Astrocyte (in vitro differentiated cells and primary cell): ENCODE measurements at places on chromosomes 1 and 21. TPM values are rescaled to one million over a fixed set of nuclear protein-coding genes. Genes with fewer than 3 reads are reported as not detected.

- H3K4me1 ChIP-seq, result no peaks in the 10 kb centered on the region
- H3K27ac ChIP-seq, result no peak overlapping the region
- no peak overlapping the region for H3K4me3 ChIP-seq
Observed at GRCh38 chr1:45785583-45785982, 17.8 kb upstream of the MAST2 start.

The COL8A2 gene
- 3.4 and 10.8 TPM in 2 replicates for total RNA-seq

The RAP1GAP gene
- total RNA-seq, result 3.2 and 5.4 TPM in 2 replicates

The GJC2 gene
- total RNA-seq, result 1.1 and 1.4 TPM in 2 replicates

DNA sequence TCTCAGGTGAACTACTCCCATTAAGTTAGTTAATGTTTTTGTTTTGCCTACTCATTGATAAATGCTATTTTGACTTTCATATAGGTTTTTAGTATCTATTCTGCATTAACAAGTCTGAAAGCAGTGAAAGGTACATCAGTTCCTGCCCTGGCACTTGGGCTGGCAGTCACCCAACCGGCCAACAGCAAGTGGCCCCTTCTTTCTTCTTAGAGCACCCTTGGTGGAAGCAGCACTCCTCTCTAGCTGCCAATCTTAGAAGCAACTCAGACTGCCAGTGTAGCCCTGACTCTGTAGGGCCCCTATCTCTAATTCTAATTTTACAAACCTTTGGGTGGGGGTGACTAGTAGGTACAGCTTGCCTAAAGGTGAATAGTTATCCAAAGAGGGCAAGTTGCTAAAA, 155.7 kb downstream of the FGGY start:
- H3K27me3 ChIP-seq, result no peaks in the 10 kb centered on the region
- peaks cover 10% of the 10 kb centered on the region for H3K4me1 ChIP-seq
- no peak overlapping the region for H3K4me3 ChIP-seq

- H3K4me3 ChIP-seq, result no peak overlapping the region
- peaks cover 48% of the 10 kb centered on the region for H3K4me1 ChIP-seq
- no peaks in the 10 kb centered on the region for H3K27me3 ChIP-seq
Observed at GRCh38 chr1:67795179-67795912, 37.9 kb downstream of the GNG12 start.

The FCER1G gene
- 0.68 and 0.91 TPM in 2 replicates for total RNA-seq

The DENND2C gene
- total RNA-seq, result 2.8 and 3.2 TPM in 2 replicates

The CFHR2 gene
- total RNA-seq, result not detected in 2 replicates

- H3K27me3 ChIP-seq, result no peaks in the 10 kb centered on the region
- peaks cover 40% of the 10 kb centered on the region for H3K4me1 ChIP-seq
- H3K27ac ChIP-seq, result peak overlapping the region; percentile 84
- no peak overlapping the region for H3K4me3 ChIP-seq
- peak; percentile 72 for DNase-seq
Observed at GRCh38 chr1:203645996-203646395, 19.4 kb downstream of the ATP2B4 start.

GRCh38 chr1:66000033-66000637, 207.4 kb downstream of the PDE4B start:
- no peak overlapping the region for H3K4me3 ChIP-seq
- DNase-seq, result no peak
- H3K27ac ChIP-seq, result no peak overlapping the region
- H3K27me3 ChIP-seq, result no peaks in the 10 kb centered on the region
- H3K36me3 ChIP-seq, result no peaks in the 10 kb centered on the region

DNA sequence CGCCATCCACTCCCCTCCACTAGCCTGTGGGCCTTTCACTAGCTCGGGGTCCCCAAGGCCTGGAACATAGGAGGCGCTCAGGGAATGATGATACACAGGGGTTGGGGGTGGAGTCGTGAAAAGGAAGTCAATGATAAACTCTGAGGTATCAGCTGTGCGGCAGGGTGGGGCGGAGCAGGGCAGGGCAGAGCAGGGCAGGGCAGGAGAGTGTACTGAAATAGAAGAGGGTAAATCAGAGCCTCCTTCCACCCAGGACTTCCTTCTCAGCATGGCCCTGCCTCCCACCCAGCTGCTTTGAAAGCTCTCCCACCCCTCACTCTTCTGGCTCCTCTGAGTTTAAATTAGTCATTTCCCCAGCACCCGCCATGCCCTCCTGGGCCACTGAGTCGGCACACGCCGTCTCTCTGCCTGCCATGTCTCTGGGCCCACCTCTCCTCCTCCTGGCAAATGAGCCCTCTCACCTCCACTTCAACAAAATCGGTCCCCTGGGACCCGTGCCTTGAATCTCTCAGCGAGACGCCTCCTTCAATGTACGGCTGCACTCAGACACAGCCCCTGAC, 16.9 kb downstream of the CAPZB start:
- H3K36me3 ChIP-seq, result peaks cover 7% of the 10 kb centered on the region
- peaks cover 21% of the 10 kb centered on the region for H3K4me1 ChIP-seq
- H3K27ac ChIP-seq, result peak overlapping the region; percentile 9
- H3K4me3 ChIP-seq, result no peak overlapping the region
- no peaks in the 10 kb centered on the region for H3K27me3 ChIP-seq
- no peak for DNase-seq

DNA sequence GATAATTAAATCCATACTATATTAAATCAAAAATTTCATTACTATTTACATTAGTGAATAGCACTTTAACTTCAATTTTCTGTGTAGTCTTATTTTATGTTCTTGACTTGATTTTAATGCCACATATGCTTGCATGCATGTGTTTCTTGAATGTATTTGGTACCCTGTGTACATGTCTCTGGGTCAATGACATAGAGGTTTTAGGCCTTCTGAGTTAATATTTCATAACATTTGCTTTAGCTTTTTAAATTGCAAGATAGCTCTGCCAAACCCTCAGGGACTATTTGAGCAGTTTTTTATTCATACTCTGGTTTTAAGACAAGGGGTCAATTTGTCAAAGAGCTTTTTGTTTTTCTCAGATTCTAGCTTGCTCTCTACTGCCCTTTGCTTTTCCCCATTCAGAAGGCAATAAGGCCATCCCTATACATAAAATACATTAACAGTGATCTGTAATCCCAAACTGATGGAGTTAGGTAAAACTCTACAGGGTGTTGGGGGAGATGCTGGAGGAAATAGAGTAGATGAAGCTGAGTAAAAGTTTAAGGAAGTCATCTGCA, 5.0 kb downstream of the MLLT11 start:
- no peak overlapping the region for H3K27ac ChIP-seq
- no peaks in the 10 kb centered on the region for H3K27me3 ChIP-seq
- H3K4me3 ChIP-seq, result no peak overlapping the region
- DNase-seq, result no peak
- H3K36me3 ChIP-seq, result peaks cover 21% of the 10 kb centered on the region

- H3K27ac ChIP-seq, result no peak overlapping the region
- H3K4me3 ChIP-seq, result no peak overlapping the region
- no peaks in the 10 kb centered on the region for H3K4me1 ChIP-seq
Observed at GRCh38 chr1:223659711-223660110, 5.8 kb downstream of the CAPN8 start.

DNA sequence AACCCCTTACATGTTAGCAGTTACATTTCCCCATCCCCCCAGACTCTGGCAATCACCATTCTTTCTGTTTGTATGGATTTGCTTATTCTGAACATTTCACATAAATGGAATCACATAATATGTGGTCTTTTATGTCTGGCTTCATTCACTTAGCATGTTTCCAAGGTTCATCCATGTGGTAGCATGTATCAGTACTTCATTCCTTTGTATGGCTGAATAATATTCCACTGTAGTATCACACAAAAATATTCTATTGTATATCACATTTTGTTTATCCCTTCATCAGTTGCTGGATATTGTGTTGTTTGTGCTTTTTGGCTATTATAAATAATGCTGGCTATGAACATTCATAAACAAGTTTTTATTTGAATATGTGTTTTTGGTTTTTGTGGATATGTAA, 22.2 kb downstream of the EPB41 start:
- H3K27me3 ChIP-seq, result no peaks in the 10 kb centered on the region
- H3K4me1 ChIP-seq, result no peaks in the 10 kb centered on the region
- no peak overlapping the region for H3K4me3 ChIP-seq
- no peaks in the 10 kb centered on the region for H3K36me3 ChIP-seq

DNA sequence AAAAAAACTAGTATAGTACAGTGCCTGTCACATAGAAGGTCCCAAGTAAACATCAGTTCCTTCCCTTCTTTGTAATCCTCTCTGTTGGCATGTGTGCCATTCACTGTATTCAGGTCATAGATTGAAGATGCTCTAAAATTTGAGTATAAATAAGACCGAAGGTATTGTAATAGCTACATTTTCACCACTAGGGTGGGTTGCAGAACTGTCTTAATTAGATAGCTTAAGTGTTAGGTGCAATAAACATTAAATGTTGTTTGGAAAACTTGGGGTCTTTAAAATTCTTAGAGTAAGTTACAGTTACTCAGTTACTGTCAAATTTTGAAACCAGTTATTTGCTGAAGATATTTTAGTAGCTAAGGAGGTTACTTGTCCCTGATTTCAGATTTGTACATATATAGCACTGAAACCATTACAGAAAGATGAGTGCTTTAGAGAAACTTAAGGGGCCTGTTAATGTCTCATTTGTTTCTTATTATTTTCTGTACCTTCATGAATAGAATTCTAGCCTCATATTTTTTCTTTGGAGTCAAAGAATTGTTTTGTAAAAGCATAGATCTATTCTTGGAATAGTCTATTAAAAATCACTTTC, 24.3 kb downstream of the PER3 start:
- H3K27me3 ChIP-seq, result no peaks in the 10 kb centered on the region
- H3K27ac ChIP-seq, result no peak overlapping the region
- no peak overlapping the region for H3K4me3 ChIP-seq
- no peaks in the 10 kb centered on the region for H3K36me3 ChIP-seq
- peak; percentile 29 for DNase-seq
